ENCODE measurements at places on chromosomes 2 and 18.

DNA sequence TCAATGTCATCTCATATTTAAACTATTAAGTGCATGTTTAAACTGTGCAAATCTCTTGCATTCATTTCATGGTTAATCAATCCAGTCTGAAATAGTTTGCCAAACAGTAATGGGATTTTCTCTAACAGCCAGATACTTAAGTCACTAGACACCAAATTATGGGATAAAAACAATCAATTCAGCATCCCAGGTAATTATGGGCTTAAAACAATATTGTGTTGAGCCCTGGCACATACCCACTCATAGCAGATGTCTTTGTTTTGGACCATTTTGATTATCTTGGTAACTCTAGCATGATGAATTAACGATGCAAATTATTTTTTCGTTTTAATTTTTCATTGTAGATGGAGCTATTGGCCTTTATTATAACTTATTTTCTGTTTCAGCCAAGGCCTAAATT, 118.5 kb upstream of the CD302 start:
- DNase-seq, result no peak

DNA sequence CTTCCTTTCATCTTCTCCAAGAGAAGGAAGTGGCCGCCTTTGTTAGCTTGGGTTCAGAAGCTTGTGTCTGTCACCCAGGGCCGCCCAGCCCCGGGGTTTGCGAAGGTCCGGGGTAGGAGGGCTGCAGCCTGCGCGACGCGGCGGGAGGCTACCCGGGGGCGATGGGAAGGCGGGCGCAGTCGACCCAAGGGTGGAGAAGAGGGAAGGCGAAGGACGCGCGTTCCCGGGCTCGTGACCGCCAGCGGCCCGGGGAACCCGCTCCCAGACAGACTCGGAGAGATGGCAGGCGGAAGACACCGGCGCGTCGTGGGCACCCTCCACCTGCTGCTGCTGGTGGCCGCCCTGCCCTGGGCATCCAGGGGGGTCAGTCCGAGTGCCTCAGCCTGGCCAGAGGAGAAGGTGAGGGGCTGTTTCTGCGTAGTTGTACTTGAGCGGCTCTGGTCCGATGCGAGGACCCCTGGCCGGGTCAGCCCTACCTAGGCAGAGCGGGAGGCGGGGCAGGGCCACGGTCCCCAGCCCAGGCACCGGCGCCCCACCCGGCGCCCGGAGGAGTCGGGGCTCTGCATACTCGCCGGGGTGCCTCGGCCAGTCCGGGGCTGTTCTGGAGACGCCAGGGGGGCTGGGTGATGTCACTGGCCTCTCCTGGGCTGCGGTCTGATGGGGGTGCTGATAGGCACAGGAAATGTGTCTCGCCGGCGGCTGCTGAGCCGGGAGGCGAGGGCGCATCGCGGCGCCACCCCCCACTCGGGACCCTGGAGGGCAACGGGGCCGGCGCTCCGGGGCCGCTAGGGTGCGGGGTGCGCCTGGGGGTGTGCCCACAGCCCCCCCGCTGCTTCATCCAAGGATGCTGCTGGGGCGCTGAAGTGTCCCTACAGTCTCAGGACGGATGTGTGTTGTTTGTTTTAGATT, at the start of gene QPCT:
TSS of gene QPCT (plus strand) at position 178 of the 909 bp plus-strand sequence. CDS start at position 280, 102 bp downstream.
- peak; percentile 31 for DNase-seq

- no peak for DNase-seq
Observed at GRCh38 chr2:75982719-75983118, 272.0 kb upstream of the GCFC2 start.

DNA sequence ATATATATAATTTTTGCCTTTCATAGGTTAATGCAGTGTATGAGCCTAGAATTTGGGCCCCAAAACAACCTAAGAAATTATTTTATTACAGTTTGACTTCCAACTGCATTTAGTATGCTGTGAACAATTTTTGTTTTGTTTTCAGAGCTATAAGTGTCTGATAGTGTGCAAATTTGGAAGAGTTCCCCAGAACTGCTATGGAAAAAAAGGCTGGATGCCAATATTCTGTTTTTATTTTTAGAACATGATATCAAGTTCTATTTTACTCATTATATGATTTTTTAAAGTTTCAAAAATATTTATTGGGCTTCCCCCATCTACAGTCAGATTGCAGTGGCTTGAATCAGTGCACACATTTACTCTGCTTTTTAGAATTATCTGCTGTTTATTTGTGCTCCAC, 42.6 kb downstream of the MRPS9 start:
- no peak for DNase-seq

DNA sequence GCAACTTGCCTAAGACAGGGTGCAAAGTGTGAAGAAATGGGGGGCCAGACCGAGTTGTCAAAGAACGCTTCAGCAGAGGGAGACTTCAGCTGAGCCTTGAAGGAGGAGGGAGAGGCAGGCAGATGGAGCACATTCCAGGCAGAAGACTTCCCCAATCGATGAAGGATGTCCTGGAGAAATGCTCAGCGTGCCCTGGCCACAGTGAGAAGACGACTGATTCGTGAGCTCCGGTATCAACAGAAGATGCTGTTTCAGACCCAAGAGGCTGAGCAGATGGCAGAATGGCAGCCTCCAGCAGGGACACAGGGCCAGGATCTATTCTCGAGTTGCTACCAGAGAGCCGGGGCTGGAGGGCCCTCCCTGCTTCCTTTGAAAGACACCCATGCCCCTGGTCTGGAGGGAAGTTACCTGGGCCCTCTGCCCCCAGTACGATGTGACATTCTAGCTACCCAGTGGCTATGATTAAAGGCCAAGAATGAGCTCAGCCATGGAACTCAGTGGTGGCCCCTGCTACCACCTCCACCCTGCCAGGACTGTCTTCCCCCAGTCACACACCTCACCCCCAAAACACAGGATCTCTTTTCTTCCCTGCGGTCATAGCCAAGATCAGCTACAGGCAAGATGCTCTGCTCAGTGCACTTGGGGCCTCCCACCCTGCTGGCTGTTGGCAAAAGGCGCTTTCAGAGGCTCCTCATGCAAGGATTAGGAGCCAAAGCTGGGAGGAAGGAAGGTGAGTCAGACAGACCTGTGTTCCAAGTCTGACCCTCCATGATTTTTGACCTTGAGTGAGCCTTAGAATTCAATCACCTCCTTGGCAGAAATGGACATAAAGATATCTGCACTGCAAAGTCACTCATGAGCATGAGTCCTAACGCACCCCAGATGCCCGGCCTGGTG, 84.3 kb downstream of the TFCP2L1 start:
- DNase-seq, result no peak

DNA sequence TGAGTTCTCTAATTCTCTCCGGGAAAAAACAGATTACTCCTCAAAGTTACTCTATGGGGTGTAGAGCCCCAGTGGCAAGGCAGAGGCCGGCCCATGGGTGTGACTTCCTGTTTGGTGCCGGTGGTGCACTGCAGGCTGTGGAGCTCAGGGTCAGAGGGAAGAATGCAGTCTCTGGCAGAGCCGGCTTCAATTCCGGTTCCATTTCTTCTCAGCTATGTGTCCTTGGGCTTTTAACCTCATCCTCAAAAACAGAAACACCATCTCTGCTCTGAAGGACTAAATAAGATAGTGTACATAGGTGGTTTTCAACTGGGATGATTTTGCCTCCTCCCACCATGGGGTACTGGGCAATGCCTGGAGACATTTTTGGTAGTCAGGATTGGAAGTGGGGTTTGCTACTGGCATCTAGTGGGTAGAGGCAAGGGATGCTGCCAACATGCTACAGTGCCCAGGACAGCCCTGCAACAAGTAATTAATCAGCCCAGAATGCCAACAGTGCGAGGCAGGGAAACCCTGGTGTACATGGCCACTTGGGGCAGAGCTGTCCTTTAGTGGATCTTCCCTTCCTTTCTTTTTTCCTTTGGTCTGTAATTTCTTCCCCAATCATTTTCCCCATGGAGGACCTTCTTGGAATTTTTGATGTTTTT, 81.2 kb downstream of the INSIG2 start:
- peak; percentile 28 for DNase-seq

All from stimulated activated CD4-positive, alpha-beta T cell treated with anti-CD3 and anti-CD28 coated beads, Interleukin-1b, Interleukin-23, amount 100 ng/mL, for 48 hours (primary cell).